ENCODE measurements at places on chromosomes 5 and 9.

DNA sequence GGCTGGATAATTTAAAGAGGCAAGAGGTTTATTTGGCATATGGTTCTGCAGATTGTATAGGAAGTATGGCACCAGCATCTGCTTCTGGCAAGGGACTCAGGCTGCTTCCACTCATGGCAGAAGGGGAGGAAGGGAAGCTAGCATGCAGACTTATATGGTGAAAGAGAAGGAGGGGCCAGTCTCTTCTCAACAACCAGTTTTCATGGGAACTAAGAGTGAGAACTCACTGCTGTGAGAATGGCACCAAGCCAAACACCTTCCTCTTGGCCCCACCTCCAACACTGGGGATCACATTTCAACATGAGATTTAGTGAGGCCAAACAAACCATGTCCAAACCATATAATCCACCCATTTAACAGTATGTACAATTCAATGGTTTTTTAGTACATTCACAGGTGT is 113.3 kb upstream of the SHB start:
- no peak for DNase-seq

- no peak for DNase-seq
Observed at GRCh38 chr5:109324351-109324750, 85.4 kb downstream of the PJA2 start.

- no peak for DNase-seq
Observed at GRCh38 chr5:27814286-27814685, 775.9 kb upstream of the CDH9 start.

- DNase-seq, result no peak
Observed at GRCh38 chr9:78014776-78015175, 16.8 kb downstream of the GNAQ start.

GRCh38 chr5:90947667-90948066 is 389.1 kb downstream of the ADGRV1 start:
- DNase-seq, result no peak

DNA sequence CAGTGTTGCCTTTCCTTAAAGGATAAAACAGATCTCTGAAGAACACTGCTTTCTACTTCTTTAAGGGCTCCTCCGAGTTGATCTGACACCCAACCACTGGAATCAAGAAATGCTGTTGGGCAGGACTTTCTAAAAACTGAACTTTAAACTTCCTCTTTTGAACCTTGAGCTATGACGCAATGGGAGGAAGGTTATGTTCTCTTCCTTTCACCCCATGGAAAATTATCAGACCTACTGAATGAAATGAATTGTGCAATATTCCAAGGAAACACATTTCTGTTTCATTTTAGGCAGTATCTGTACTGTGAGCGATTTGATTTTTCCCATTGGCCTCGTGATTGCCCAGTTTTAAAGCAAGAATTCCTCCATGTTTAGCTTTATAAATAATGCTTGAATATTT is 206.0 kb upstream of the PRR16 start:
- no peak for DNase-seq

GRCh38 chr9:127637322-127637847 is 25.3 kb downstream of the STXBP1 start:
- no peak for DNase-seq

GRCh38 chr9:122099271-122099869 is 6.3 kb upstream of the TTLL11 start:
- DNase-seq, result peak; percentile 75

GRCh38 chr9:133463864-133464615 is 4.3 kb downstream of the CACFD1 start:
- no peak for DNase-seq

- DNase-seq, result no peak
Observed at GRCh38 chr5:73122875-73123810, 2.8 kb downstream of the TMEM171 start.

- DNase-seq, result peak; percentile 39
Observed at GRCh38 chr9:128072144-128073021, 4.4 kb downstream of the SLC25A25 start.

DNA sequence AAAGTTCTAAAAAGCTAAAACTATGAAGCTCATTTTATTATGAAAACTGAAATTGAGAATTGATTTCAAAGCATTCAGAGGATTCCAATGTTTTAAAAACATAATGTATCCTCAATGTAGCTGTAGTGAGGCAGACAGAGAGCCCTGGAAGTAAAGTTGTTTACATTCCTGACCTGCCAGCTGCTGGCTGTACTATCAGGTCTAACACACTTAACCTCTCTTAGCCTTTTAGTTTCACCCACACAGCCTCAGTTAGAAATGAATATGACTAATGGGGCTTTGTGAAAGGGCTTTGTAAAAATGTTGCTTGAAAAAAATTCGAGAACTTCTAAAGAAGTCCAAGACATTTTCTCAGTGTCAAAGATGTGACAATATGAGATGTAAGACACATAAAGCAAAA is 122.6 kb downstream of the FBXL17 start:
- DNase-seq, result no peak

DNA sequence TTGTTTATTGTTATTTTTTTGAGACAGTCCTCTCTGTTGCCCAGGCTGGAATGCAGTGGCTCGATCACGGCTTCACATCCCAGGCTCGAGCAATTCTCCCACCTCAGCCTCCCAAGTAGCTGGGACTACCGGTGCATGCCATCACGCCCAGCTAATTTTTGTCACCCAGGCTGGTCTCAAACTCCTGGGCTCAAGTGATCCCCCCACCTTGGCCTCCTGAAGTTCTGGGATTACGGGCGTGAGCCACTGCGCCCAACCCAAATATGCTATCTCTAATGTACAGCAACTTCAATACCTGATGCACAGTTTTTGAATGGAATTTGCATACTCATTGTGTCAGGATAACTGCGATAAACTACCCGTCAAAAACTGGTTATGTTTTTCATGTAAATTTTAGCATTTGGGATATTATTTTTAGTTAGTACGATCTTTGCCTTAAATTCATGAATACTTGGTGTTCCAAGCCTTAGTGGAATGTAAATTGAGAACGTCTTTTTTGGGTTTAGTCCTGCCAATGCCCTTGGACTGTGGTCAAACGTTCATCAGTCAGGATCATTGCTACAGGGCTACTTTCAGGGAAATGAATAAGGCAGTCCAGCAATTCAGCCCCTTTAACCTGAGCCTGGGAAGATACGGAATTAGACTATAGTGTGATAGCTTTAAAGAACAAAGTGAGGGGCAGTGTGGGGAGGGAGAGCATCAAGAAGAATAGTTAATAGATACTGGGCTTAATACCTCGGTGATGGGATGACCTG is 4.4 kb downstream of the UGCG start:
- no peak for DNase-seq

DNA sequence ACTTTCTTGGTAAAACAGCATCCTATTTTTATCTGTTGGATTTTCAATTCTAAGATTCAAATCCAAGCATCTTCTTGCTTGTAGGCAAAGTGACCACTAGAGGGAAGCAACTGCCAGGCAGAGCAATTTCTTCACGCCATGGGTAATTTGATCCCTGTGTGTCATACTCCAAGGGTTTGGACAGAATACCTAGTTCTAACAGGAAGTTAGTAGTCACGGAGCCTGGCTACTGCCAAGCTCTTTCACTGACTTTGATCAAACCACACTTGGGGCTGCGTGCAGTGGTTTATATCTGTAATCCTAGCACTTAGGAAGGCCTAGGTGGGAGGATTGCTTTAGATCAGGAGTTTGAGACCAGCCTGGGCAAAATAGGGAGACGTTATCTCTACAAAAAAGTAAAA is 473.6 kb upstream of the TNC start:
- no peak for DNase-seq

DNA sequence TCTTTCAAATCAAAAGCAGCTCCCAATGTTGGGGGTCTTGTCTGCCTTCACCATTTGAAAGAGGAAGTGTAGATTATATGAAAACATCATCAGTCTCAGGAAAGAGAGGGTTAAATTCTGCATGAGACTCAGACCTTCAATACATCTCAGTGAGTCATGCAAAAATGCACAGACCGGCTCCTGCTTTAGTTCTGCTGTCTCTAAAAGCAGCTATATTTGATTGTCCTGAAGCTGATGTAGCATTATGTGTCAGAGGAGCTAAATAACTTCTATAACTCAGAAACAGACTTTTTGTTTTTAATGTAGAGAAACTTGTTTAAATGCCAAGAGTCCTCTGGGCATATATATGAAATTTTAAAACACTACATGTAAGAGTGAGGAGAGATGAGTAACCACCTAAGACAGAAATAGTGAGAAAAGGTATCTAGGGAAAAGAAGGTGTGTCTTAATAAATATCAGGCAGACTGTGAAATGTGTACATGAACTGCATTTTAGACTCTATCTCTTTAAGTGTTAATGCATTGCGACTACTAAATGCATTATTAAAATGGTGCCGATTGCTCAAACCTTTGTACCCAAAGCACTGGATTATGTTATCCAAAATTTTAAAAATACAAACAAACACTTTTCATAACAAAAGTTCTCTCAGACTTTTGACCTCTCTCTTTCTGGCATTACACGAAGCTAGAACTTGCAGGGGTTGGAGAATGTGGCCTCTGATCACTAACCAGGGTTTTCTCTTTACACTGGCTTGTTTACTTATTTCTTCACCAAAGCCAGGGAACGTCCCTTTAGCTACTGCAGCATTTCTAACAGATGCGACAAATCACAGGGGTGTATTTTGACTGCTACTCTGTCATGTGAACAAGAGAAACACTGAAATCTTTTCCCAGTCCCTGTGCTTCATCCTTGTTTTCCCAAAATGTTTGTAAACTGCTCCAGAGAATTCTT is 302.3 kb downstream of the ARL15 start:
- no peak for DNase-seq

DNA sequence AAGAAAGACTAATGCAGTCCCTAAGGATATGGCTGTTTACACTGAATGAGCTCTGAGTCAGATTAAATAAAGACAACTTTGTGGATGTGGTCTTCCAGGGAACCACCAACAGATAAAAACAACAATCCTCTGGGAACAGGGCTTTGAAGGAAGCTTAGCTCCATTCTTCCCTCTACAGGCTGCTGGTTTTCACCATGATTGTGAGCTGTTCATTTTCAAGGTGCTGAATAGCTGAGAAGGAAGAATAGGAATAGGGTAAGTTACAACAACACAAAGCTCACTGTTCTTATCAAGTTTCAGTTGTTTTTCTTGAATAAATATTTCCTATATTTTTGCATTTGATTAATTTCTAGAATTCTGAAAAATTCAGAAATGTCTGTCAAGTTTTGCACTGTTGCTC is 25.9 kb upstream of the PTAR1 start:
- no peak for DNase-seq

DNA sequence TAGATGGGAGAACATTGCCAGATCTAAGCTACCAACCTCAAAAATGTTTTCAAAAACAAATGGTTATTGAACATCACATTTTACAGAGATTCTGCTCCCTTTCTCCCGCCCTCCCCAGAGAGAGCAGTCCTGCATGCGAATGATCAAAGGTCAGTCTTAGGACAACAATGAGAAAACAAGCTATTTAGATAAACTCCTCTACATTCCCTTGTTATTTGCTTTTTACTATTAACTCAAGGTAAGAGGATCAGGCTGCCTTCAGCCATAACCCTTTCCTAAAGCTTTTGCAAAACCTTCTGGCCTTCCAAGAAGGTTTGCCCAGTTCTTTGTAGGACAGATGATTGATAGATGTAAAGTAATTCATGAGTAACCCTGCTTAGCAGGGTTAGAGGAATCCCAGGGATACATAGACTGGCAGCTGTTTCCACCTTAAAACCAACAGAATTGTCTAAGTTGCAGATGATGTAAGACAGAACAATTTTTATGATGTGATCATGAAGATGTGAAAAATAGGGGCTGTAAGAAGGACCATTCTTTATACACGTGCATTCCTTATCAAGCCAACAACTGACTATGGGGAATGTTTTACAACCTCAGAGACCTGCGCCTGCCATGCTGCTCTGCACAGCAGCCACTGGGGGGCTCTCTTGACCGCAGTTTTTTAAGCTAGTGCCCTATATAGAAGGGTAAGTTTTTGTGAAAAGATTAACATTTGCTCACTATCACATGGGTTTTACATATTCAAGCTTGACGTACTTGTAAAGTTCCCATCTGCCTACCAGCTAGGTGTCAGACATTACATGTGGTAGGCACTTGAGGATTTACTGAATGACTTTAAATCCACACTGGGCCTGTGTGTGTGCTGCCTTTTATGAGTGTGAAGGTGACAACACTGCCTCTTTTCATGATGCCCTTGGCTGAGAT is 2.3 kb upstream of the ZNF782 start:
- DNase-seq, result peak; percentile 56

- no peak for DNase-seq
Observed at GRCh38 chr5:168798065-168799023, 219.2 kb upstream of the PANK3 start.

DNA sequence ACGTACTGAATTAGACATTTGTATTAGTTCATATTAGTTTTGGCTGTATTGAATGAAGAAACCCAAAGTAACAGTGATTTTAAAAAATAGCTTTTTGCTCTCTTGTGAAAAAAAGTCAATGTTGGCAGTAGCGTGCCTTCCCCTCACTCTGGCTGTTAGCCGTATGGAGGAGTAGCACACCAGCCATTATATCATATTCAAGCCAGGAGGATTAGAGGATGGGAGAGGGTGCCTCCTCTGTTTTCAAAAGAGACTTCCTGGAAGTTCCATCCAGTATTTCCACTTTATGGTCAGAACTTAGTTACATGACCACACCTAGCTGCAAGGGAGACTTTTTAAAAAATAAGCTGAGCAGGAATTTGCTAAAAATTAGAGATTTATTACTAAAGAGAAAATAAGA is 41.2 kb downstream of the GPR21 start:
- no peak for DNase-seq

- no peak for DNase-seq
Observed at GRCh38 chr5:2735996-2736395, 15.5 kb downstream of the IRX2 start.

- no peak for DNase-seq
Observed at GRCh38 chr9:34459941-34460340, 1.3 kb downstream of the DNAI1 start.

DNA sequence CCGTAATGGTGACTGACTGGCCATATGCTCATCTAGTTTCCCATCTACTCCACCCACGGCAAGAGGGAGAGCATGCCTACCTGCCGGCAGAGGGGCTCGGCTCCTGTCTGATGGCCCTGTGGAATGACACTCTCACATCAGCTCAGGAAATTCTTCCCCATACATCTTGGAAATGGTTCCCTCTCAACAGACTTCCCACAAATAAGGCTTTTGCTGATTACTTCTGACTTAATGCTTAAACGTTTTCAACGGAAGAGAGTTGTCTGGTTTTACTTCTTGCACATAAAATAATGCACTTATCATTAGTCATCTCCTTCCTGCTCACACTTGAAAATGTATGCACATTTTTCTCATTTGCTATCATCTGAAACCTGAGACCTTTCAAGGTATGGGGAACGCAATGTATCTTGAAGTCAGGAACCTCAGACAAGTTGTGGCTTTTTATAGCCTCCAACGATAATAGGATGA is 129.5 kb downstream of the TTLL11 start:
- DNase-seq, result no peak

- no peak for DNase-seq
Observed at GRCh38 chr5:8540317-8540716, 671.4 kb downstream of the MTRR start.

DNA sequence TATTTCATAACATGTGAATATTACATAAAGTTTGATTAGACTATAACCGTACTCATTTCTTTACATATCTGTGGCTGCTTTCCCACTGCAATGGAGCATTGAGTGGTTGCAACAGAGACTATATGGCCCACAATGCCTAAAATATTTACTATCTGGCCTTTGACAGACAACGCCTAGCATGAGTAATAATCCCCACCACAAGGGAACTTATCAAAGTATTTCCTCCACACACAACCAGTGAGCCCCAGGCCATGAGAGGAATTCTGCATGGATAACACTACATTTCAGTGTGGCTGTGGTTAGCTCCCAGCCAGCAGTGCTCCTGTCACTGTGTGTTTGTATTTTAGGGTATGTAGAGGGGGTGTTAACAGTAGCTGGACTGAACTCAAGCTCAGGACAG is 54.8 kb downstream of the FAM81B start:
- DNase-seq, result no peak
